ENCODE measurements at places on chromosomes 4 and X.

DNA sequence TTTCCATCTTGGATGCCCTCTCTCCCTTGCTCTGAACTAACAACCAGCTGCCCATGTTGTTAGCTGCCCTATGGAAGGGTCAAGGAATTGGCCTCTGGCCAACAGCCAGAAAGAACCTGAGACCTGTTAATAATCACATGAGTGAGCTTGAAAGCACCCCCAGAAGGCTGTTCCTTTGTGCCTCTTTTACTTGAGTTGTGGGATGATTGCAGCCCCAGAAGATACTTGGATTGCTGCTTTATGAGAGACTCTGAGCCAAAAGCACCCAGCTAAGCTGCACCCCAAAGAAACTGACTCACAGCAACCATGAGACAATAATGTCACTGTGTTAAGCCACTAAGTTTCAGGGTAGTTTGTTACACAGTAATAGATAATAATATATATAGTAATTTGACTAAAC, 73.3 kb downstream of the FRYL start:
- no peak for DNase-seq

DNA sequence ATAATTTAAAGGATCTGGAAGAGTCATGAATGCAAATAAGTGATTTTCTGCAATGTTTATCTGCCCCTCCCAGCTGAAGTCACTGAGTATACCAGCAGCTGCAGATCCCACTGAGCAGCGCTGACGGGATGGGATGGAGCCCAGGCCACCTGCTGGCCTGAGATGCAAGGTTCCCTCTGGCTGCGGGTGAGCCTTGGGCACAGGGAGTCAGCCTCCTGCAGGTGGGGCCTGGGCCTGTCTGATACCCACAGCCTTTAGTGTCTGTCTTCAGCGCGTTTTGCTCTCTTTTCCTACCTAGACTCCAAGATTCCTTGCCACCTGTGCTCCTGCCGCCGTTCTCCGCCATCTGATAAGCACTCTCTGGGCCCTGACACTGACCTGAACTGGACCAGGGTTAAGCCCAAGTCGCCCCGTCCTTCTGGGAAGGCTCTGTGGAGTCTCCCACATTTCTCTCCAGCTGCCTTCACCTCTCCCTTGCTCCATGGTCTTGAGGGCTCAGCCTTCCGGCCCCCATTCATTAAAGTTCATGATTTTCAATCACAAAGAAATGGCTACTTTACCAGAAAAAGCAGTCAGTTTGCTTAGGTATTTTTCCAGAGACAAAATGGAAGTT, 223.1 kb upstream of the FAT1 start:
- DNase-seq = no peak

GRCh38 chrX:81120936-81121371, 80.8 kb downstream of the HMGN5 start:
- DNase-seq = no peak

GRCh38 chr4:70915874-70916559, 13.8 kb downstream of the MOB1B start:
- DNase-seq = no peak

DNA sequence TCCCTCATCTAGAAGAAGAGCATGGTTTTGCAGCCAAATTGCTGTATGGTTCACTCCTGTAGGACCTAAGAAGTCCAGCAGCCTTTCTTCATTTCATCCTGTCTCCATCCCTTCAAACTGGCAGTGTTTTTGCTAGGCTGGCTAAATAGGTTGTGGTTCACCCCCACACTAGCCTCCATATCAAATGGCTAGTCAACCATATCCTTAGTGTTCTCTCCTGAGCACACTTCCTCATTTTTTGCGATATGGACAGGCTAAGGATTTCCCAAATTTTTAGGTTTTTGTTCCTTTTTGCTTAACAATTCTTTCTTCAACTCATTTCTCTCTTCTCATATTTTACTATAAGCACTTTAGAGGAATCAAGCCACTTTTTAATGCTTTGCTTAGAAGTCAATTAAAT, 98.8 kb upstream of the NOCT start:
- no peak for DNase-seq

- no peak for DNase-seq
Observed at GRCh38 chr4:169485086-169485485, 127.3 kb downstream of the NEK1 start.

All from Right ventricle myocardium inferior (tissue), 1 donor.